Right ventricle myocardium inferior (tissue), 1 donor: ENCODE measurements at places on chromosomes 3 and 15. TPM values are rescaled to one million over a fixed set of nuclear protein-coding genes. Genes with fewer than 3 reads are reported as not detected.

The CLSTN2 gene
- 8.4 TPM for total RNA-seq

The GOLGA8S gene
- 0.30 TPM for total RNA-seq

- DNase-seq = no peak
These were observed 8.5 kb downstream of the PLXND1 start for GRCh38 chr3:129598000-129598381.

- no peak for DNase-seq
These were observed 139.6 kb downstream of the GRM7 start for GRCh38 chr3:7000501-7000900.
